ENCODE measurements at places on chromosomes 2 and 18.

DNA sequence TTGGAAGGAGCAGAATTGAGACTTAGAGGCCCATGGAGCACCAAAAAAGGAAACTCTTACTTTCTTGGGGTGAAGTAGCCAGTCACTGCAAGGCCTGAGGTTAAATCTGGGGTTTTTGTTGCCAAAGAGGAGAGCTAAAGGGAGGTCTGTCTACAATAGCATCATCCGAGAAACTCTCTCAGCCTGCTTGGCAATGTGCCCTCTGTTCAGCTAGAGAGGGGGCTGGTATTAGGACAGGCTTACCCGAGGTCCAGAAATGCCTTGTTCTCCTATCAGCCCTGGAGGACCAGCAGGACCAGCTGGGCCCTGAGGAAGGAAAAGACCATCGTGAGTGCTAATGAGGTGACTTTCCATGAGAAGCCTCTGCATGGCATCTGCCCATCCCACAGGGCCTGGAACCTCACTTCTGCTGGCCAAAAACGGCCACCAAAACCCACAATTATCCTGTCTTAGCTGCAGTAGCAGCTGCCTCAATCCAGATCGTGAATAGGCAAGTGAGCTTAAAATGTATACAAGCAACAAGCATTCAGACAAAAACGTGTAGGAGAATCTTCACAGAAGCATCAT, 61.6 kb downstream of the COL6A3 start:
- no peak for DNase-seq

DNA sequence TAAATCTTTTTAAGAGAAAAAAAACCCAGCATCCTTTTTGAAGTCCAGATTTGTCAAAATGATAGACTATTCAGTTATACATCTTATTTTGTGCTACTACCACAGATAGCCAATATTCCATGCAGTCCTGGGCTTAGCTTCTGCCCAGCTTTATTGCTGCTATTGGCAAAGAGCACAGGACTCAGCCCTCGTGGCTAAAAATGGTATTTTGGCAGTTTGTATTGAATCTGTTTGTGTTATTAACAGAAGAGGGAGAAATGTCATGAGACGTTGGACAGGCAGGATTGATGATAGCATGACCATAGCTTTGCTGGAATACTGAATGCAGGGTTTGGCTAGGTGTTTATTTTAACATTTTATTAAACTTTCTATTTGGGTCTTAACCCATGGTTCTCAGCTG, 19.4 kb downstream of the ELAC1 start:
- DNase-seq: no peak

DNA sequence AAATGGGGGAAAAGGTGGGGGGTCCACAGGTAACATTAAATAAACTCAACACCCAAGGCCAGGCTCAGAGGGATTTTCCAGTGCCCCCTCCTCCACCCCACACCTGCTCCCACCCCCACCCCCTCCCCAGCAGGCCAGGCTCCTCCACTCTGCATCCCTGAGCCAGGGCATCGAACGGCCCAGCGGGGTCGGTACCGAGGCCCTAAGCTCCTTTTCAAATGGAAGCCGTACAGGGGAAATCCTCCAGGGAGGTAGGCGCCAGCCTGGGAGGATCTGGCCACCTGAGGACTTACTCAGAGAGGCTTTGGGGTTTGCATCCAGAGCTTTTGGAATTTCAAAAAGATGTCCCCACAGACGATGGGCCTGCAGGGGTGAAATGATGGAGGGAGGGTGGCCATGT, 46.5 kb downstream of the ZFP36L2 start:
- no peak for DNase-seq

DNA sequence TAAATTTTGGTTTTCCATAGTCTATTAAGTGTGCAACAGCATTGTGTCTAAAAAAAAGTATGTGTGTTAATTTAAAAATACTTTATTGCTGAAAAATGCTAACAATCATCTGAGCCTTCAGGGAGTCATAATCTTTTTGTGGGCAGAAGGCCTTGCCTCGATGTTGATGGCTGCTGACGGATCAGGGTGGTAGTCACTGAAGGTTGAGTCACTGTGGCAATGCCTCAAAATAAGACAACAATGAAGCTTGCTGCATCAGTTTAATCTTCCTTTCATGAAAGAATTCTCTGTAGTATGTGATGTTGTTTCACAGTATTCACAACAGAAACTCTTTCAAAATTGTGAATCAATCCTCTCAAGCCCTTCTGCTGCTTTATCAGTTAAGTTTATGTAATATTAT, 31.3 kb downstream of the HDHD2 start:
- DNase-seq: no peak

DNA sequence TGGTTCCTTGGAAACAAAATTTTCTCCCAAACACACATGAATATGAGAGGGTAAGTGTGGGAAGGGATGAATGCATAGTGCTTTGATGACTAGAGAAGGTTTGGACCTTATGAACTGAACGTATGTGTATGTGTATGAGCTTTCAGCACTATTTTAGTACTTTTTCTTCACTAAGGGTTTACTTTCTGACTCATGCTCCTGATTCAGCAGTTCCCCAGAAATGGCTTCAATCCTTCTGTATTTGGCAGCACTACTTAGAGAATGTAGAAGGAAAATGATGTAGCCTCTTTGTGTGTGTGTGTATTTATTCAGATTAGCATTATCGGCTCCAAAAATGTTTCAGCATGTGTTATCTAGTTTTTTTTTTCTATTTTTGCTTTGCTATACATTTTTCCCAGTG, 22.2 kb downstream of the KCNJ3 start:
- no peak for DNase-seq

GRCh38 chr18:26215247-26215970, 10.8 kb upstream of the TAF4B start:
- DNase-seq: no peak

DNA sequence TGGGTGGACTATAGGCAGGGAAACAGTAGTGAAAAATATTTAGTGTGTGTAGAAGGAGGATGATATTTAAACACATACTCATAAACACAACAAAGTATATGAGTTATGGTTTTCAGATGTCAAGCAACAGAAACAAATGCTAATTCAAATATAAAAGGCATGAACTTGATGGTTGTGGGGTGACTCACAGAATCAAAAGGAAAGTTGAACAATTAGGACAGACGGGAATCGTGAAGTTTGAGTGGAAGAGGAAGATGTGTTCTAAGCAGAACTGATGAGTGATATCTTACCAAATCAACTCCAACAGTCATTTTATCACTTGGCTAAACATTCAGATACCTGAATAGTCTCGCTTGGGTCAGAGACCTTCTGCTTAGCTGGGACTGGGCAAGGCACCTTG, 53.6 kb upstream of the ITGA6 start:
- DNase-seq: no peak

GRCh38 chr18:62957885-62958472, 242.6 kb downstream of the PHLPP1 start:
- DNase-seq: no peak

DNA sequence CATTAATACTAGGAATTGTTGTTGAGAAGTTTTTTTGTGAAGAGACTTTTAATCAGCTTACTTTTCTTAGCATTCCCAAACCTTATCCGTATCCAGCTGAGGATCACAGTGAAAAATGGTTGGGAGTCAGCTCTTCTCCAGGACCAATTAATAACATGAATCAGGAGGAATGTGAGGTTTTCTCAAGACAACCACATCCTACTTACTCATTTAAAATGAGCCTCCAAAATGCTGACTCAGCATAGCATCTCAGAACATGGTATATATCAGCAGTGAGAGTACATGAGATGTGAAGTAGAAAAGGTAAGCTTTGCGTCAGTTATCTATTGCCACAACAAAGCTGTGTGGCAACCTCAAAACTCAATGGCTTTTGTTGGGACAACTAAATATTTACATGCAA, 140.3 kb downstream of the NRP2 start:
- DNase-seq: no peak

DNA sequence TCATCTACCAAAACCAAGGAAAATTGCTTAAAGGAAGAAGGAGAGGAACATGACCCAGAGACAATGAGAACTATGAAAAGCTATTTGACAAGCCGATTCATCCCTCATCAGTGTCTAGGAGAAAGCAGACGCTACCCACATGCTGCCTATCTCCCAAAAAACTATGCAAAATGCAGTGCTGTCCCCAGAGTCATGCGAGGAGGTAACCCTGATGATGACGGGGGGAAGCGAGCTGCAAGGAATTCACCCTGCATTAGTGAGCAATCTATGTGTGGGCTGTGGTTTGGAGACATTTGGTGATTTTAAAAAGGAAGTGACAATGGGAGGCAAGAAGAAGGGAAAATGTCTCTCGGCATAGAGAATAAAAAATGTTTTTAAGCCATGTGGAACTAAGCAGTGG, 472.7 kb downstream of the CMPK2 start:
- DNase-seq: no peak

DNA sequence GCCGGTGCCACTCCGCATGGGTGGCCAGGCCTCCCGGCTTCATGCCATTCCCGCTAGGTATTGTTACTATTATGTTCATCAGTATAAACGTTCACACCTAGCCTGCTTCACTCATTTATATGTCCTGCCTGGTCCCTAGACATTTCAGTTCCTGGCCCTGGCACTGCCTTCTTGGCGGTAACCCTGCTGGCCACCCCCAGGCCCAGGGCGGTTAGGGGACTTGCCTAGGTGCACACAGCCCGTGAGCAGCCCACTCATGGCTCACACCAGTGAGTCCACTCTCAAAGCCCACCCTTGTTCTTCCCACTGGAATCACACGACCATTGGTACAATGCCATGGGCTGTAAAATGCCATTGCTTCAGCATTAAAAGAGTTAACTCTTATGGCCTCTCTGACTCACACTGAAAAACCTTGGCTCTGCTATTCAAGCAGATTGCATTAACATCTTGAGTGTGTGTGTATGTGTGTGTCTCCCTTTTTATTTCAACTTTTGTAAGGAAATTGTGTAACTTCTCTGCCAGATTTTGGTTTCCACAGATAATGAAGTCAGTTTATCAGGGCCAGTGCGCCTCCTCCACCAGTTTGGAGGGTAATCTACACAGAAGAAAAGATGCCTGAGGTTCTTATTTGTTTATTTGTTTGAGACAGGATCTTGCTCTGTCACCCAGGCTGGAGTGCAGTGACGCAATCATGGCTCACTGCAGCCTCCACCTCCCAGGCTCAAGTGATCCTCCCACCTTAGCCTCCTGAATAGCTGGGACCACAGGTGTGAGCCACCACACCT, 74.2 kb downstream of the RAB31 start:
- no peak for DNase-seq

- no peak for DNase-seq
Observed at GRCh38 chr2:164371916-164372315, 249.4 kb downstream of the GRB14 start.

- DNase-seq: no peak
Observed at GRCh38 chr2:238820916-238821315, 27.0 kb upstream of the TWIST2 start.

DNA sequence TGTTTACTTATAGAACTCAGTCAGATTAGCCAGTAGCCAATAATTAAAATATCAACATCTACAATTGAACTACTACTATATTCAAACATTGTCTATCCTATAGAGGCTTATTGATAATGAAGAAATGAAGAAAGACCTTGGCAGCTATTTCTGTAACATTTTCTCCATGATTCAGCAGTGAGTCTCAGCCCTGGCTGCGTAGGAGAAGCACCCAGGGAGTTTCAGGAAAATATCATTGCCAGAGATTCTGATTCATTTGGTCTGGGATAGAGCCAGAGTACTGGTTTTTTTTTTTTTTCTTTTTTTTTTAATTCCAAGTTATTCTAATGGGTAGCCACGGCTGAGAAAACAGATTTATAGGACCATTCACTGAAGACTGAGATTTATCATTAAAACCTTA, 404.8 kb downstream of the TXNL1 start:
- no peak for DNase-seq
